Stimulated activated CD8-positive, alpha-beta memory T cell treated with anti-CD3 and anti-CD28 coated beads, Interleukin-15, amount 100 ng/mL, for 4 hours (primary cell): ENCODE measurements at places on chromosomes 3 and 15.

DNA sequence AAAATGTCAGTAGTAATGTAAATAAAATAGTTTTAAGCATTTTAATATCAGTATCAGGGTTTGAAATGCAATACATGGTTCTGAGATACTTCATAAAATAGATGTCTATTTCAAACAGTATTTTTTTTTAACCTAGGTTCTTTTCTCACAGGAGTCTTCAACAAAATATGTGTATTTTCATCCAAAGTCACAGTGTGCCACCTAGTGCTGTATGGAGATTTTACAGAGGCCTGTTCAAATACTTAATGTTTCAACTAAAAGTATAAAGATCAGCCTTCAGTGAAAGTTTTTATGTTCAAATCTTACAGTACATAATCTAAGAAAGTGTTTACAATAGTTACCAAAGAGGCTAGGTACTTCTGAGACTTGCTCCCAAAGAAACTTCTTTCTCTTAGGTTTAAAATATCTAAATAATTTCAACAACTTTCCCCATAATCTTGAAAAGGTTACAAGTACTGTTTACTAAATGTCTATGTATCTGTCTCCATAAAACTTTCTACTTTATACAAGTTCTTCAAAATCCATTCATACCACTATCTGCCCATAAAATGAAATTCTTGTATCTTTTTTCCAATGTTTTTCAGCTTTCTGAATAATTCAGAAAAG is 38.3 kb downstream of the SCAPER start:
- DNase-seq = no peak

GRCh38 chr15:44222478-44222877 is 27.4 kb upstream of the FRMD5 start:
- no peak for DNase-seq

DNA sequence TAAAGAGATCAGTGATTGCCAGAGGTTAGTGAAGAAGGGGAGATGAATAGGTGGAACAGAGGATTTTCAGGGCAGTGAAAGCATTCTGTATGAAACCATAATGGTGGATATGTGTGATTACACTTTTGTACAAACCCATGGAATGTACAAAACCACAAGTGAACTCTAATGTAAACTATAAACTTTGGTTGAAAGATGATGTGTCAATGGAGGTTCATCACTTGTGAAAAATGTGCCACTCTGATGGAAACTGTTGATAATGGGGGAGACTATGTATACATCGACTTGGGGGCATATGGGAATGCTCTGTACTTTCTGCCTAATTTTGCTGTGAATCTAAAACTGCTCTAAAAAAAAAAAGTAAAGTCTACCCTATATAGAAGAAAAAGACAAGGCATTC is 68.7 kb upstream of the ARHGEF3 start:
- no peak for DNase-seq

- no peak for DNase-seq
Observed at GRCh38 chr3:156670077-156670476, 4.3 kb upstream of the TIPARP start.

GRCh38 chr3:171095063-171095462 is 68.5 kb upstream of the SLC2A2 start:
- DNase-seq = no peak

- no peak for DNase-seq
Observed at GRCh38 chr3:11814663-11815062, 32.0 kb downstream of the TAMM41 start.

GRCh38 chr15:66996094-66996493 is 69.3 kb upstream of the SMAD3 start:
- no peak for DNase-seq

DNA sequence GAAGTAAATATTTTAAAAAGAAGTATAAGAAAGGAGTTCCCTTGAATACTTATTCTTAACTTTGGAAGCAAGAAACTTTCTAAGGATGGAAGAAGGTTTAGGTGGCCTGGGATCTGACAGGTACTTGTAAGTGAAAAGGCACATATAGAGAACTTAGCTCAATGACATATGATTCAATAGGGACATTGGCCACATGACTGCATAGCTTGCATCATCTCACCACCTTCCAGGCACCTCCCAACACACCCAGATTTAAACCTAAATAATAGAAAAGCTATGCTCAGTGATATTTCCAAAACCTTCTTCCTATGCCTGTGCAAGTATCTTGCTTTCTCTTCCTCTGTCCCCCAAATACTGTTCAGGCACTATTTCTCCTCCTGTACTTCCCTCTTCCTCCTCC is 4.7 kb upstream of the P2RY1 start:
- DNase-seq = no peak

- DNase-seq = no peak
Observed at GRCh38 chr15:74835312-74835823, 7.6 kb downstream of the ULK3 start.

DNA sequence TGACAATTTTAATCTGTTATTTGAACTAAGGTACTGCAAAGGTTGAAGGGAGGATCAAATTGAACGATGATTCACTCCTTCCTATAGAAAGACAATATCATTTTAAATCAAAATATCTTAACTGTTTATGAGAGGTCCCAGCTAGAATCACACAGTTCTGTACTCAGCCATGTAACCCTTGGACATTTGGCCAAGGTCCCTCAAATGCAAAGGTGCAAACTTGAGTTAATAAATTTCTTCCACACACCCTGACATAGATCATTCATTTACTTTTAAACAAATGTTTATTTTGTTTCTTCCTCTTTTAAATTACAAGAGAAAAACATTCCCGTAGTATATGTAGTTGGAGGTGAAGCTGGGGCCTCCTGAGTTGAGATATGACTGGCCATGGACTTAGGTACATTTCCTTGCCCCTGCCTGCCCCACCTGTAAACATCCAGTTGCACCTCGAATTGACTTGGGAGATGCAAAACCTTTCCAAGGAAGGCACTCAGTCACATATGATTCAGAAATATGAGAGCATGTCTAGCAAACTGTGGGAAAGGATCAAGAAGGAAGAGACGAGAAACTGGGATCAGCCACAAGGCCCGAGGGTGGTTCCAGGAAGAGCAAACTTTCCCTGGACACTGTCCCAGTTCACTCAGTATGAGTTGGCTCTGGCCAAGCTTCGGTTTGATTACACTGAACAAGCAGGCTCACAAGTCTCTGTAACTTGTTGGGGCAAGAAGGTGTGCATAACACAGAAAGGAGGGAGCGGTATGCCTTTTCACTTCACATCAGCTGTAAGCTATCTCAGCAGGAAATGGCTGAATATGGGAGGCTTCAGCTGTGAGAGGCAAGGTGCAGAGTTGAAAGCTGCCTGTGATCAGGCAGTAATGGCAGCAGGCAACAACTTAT is 6.7 kb downstream of the TNFSF10 start:
- DNase-seq = no peak

GRCh38 chr3:90016555-90016954 is 909.1 kb downstream of the EPHA3 start:
- no peak for DNase-seq

GRCh38 chr3:153245661-153246060 is 83.6 kb downstream of the RAP2B start:
- no peak for DNase-seq

GRCh38 chr3:59878038-59878427 is 828.2 kb upstream of the CFAP20DC start:
- no peak for DNase-seq

DNA sequence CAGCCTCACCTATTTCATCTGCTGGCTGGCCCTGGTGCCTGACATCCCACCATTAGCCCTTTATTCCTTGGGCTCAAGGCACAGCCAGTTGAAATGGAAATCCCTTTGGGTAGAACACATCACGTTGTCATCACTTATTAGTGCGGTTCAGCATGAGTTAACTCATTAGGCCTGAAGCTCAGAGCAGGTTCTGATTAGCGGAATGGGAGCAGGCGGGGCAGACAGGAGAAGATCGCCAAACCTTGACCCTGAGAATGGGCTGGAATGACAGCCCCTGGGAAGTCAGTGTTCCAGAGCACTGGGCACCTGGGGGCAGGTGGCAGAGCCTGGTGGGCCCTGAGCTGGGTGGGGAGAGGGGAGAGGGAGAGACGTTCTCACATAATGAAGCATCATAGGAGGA is 5.8 kb downstream of the ITGA11 start:
- no peak for DNase-seq

DNA sequence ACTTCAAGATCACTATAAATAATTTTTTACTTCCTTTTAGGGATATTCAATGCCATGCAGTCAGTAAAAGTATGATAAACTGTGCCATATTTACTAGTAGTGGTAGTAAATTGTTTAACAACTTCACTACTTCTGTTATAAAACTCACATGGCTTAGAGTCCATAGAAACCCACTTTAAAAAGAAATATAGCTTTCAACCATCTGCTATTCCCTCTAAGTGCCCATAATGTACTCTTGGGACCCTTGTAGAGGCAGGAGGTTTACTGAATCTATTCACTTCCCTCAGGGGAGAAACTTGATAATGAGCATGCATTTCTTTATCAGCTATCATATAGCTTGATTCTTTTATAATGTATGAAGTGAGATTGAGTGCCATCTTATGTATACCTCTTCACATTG is 1448.4 kb upstream of the ALCAM start:
- DNase-seq = no peak

GRCh38 chr3:61032991-61033390 is 218.3 kb downstream of the FHIT start:
- DNase-seq = no peak

GRCh38 chr3:31166249-31166885 is 271.9 kb upstream of the GADL1 start:
- no peak for DNase-seq

GRCh38 chr3:59404851-59405250 is 355.0 kb upstream of the CFAP20DC start:
- DNase-seq = no peak

DNA sequence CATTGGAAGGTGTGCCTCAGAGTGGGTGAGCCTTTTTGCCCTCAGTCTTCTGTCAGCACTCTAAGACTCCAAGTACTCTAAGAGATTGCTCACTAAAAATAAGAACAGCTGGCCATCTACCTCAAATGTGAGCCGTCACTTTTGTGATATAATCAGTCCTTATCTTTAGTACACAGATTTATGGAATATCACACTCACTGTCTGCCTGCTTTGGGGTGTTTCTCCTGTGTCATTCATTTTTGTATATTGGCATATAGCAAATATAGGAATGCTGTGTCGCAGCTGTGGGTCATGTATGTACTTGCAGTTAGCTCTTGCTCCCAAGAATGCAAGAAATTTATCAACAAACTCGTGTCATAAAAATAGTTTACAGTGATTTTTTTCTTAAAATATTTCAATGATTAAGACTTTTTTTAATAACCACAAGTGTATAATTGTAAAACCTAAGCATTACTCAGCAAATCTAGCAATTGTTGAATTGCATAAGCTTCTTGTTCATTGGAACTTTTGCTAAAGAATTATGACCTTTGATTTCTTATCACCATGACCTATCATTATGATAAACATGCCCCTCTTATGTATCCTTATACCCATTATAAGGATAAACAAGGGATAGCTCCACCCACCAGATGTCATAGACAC is 18.8 kb downstream of the SETD5 start:
- no peak for DNase-seq

GRCh38 chr3:120855665-120856437 is 52.2 kb upstream of the STXBP5L start:
- DNase-seq = no peak

GRCh38 chr3:123861081-123861836 is 22.9 kb downstream of the MYLK start:
- no peak for DNase-seq

DNA sequence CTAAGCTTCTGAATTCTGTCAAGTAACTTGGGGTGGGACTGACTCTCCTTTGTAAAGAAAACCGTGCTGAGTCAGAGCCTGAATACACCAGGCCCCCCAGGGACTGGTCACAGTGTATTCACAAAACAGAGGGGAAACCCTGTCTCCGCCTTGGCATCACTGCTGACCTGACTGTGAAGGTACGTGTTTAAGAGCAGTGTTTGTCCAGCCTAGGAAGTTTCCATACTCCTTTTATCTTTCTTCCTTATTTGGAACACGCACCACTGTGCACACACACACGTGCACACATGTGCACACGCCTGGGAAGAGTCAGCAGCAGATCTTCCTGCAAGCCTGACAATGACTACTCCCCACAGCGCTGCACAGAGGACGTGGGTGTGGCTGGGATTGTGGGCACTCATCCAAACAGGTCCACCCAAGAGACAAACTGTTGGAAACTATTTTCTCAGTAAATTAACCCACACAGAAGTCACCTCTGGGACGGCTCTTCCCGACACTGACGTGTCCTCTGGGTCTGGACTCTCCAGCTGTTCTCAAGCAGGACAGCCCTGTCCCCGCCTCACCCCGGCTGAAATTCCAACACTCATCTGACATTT is 87.7 kb downstream of the ATP10A start:
- no peak for DNase-seq
